CD4-positive, alpha-beta T cell treated with Interleukin-17A for 1 hour (primary cell): ENCODE measurements at places on chromosomes 11 and 22.

GRCh38 chr11:13110929-13111812 lies 102.1 kb downstream of the RASSF10 start:
- no peak for DNase-seq

- DNase-seq, result no peak
These were observed 368.4 kb upstream of the MTNR1B start for GRCh38 chr11:92601048-92601447.

DNA sequence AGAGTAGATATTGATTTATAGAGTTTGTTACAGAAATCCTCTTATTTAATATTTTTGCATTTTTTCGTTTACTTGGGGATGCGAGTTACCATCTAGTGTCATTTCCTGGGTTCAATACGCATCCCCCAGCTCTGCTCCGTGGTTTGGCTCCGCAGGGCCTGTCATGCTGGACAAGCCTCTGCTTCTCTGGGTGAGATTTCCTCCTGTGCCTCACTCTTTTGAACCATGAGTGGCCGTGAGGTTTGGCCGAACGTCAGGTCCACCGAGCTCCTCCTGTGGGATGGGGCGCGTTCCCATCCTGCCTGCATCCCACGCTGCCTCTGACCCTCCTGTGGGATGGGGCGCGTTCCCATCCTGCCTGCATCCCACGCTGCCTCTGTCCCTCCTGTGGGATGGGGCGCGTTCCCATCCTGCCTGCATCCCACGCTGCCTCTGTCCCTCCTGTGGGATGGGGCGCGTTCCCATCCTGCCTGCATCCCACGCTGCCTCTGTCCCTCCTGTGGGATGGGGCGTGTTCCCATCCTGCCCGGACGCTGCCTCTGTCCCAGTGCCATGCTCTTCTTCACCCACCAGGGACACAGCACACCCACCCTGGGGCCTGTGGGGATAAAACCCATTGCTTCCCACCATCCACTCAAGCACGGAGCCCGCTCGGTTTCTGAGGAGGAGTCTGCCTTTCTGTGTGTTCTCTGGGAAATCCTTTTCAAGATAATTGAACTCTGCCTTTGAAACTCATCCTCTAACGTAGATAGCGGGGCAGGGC lies 506.8 kb downstream of the BRD1 start:
- DNase-seq, result no peak

- peak; percentile 21 for DNase-seq
These were observed 672 bp downstream of the RTL6 start for GRCh38 chr22:44497218-44497904.

GRCh38 chr11:61910187-61911127 lies 6.9 kb downstream of the RAB3IL1 start:
- no peak for DNase-seq
